ENCODE measurements at places on chromosomes 5 and 9.

DNA sequence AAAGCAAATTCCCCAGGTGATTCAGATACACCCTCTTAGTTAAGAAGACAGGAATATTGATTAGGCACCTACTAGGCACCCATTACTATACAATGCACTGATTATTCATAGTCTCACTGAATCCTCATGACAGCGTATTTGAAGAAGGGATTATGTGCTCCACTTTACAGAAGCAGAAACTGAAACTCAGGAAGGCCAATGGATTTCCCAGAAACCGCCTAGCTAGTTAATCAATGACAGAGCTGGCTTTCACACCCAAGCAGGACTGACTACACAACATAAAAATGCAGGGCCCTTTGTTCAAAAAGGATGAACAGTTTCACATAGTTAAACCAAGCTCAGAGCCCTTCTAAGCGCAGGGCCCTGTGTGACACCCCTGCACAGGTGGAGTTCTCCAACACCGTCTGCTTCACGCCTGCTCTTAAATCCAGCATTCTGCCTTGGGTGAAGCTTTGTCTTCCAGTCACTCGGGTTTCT lies 117.3 kb downstream of the TTLL11 start:
- no peak for DNase-seq

DNA sequence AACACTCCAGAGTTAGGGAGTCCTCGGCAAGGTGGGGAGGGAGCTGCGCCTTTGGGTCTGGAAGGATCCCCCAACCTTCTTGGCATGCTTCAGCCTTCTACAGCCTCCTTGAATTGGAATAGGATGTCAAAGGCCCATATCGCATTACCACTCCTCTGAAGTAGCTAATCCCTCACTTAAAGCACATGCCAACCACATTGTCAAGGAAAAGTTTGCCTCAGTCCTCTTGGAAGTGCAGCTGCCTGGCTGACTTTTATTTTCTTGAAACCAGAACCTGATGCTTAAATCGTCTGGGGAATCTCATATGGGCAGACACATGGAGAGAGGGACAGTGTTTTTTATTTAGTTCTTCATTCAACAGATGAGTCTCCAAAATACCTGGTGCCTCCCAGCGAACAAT lies 14.5 kb downstream of the CXCL14 start:
- no peak for DNase-seq

- DNase-seq, result no peak
These were observed 76.1 kb downstream of the RANBP17 start for GRCh38 chr5:170937914-170938313.

DNA sequence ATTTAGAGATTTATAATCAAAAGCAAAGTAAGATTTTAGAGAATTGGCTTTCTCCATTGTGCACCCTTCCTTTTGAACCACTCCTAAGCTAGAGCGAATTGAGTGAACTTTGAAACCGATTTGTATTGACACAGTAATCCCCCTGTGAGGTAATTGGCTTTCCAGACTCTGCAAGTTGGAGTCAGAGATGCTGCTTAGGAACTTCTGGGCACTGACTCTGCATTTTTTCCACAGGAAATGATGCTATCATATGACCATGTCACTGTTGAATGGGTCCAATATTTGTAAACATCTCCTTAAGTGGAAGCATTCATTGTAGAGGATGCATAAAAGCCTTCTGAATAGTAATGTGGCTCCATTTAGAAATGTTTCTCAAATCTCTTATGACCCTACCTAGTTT lies 394.4 kb upstream of the ZNF608 start:
- peak; percentile 97 for DNase-seq

DNA sequence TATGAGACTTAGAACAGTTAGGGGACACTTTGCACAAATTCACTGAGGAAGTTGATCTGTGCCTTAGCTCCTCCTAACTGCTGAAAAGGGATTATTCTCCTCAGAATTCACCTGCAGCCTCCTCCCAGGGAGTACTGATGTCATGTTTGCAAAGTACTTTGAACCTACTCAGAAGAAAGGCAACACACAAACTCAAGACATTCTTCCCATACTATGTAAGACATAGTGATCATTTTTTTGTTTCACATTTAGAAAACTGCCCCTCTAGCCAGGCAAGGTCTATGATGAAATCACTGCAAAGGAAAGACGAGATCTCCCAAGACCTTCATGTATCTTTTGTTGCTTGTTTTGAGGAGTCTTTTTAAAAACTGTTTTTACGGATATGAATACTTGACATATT lies 10.6 kb upstream of the VLDLR start:
- no peak for DNase-seq

GRCh38 chr5:73256012-73256411 lies 83.0 kb downstream of the TMEM174 start:
- DNase-seq, result no peak

DNA sequence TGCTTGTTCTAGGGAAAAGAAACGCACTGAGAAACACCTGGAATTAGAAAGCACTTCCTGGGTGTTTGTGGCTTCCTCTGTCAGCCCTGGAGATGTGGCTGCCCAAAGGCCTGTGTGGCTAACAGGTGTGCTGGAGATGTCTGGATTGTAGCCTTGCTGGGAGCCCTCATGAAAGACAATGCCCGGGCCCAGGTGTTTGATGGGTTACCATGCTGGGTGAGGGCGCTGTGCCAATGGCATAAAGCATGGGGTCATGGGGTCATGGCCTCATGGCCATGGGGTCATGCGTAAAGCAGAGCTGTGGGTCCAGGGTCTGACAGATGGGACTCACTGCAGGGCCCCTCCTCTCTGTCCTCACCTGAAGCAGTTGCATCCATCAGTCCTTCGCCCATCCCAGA lies 21.6 kb downstream of the ANKRD33B start:
- no peak for DNase-seq

DNA sequence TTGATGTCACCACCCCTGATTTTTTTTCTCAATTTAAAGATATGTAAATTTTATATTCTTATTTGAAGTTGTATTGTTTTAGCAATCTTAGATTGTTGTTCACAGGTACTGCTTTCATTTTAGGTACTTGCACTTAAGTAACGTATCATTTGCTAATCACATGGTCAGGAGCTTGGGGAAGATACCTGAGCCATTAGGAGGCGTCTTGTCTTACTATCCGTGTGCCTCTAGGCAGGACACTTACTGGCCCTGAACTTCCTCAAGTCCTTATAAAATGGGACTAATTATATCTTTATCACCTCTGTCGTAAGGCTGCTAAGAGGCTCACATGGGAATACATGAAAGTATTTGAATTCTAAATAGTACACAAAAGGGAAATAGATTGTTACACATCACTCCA lies 18.5 kb downstream of the ZSWIM6 start:
- no peak for DNase-seq

DNA sequence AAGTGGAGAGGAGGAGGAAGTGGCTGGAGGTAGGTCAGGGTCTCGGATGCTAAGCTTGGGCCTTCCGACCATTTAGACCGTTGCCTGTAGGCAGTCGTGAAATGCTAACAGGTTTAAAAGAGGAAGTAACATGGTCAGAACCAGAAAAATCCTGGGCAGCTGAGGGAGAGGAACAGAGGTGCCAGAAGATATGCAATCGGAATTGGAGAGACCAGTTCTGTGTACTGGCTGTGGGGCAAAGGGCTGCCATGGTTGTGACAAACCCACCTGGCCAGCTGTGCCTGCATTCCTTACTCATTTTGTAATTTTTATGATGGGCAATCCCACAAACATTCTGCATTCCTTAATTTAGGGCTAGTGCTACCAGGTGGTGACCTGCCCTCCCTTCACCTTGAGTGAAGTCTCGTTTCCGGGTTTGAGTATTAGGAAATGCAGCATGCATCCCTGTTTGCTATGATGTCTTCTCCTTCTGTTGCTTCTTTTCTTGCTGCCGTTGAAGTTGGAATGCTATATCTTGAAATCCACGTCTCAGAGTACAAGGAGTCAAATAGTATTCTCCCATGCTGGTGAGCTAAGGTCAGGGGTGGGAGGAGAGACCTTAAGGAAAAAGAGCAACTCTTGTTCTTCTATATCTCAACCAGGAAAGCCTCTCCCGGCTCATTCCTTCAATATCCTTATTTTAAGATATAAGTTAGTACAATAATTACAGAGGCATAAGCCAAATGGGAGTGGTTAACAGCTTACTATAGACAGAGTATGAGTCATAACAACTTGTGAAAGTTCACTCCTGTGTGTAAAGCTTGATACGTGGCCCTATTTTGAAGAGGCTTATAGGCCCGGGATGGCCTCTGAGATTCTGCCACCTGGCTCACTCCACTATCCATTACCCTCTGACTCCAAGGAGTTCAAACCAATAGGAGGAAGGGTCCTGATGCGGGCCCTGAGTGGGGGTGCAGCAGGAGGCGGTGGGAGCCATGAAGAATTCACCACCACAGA lies 37.0 kb downstream of the B4GALT1 start:
- DNase-seq, result no peak

DNA sequence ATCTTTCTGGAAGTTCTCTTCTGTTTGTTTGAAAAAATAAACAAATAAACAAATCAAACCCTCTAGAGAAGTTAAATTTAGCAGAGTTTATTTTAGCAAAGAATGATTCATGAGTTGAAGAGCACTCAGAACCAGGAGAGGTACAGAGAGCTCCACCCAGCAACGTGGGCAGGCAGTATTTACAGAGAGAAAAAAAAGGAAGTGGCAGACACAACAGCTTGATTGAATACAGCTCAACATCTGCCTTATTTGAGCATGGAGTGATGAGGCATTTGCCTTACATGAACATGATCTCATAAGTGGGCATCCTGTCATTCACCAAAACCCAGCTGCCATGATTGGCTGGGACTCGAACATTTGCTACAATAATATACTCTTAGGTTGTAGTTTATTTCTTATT lies 381.6 kb upstream of the ADAMTS16 start:
- DNase-seq, result no peak

DNA sequence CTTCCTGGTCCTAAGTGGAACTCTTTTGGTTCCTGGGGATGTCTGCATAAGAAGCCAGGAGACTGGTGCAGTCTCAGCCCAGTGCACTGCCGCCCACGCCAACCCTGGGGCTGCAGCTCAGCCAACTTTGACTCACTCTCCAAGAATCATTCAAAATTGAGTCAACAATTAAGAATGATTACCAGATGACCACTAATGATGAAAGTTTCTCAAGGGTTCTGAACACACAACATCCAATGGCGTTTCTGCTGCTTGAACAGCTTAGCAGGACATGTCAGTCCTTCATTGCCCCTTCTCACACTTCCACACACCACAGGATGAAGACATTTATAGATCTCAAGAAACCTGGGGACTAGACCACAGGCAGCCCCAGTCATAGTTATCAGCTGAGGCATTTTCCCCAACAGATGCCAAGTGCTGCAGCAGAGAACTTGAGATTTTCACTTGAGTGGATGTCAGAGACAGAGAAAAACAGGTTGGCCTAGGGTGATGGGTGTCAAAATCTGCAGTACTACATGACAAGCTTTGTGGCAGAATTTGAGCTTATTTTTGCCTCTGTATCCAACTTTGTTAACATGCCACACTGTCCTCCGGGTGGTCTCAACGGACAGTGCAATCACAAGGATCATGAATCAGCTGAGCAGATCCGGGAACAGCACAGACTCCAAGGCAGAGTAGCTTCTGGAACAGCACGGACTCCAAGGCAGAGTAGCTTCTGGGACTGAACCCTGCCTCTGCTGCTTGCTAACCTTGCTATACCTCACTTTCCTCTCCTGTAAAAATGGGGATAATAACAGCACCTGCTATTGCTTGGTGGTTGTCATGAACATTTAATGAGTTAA lies 356.1 kb downstream of the SPOCK1 start:
- DNase-seq, result peak; percentile 82

- DNase-seq, result no peak
These were observed 27.0 kb upstream of the IFNB1 start for GRCh38 chr9:21104787-21105186.

DNA sequence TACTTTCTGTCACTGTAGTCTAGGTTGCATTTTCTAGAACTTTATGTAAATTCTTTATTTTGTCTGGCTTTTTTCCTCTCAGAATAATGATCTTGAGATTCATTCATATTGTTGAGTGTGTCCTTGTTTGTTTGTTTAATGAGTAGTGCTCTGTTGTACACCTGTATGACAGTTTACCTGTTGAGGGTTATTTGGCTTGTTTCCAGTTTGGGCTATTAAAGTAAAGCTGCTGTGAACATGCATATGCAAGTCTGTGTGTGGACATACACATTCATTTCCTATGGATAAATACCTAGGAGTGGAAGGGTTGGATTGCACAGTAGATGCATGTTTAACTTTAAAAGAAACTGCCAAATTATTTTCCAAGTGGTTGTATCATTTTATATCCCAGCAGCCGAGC lies 30.4 kb downstream of the MVB12B start:
- DNase-seq, result no peak

DNA sequence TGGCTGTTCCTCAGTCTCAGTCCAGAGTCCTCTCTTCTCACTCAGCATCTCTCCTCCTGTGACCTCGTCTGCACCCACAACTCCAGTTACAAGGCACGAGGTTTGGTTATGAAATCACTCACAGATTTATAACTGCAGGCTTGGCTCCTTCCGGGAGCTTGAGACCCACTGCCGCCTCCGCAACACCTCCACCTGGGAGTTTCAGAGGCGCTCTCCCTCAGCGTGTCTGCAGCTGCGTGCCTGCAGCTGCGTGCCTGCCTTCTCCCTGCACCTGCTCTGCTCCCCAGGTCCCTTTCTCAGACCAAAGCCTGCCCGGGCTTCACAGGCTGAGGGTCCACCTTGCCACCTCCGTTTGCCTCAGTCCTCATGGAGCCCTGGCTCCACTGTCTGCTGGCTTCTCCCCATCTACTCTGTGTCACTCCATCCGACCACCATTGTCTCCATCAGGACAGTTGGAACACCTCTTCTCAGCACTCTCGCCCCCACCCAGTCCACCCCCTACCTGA lies 51.5 kb downstream of the HRH2 start:
- DNase-seq, result no peak

- DNase-seq, result no peak
These were observed 289.2 kb upstream of the PCSK5 start for GRCh38 chr9:75601280-75601679.

DNA sequence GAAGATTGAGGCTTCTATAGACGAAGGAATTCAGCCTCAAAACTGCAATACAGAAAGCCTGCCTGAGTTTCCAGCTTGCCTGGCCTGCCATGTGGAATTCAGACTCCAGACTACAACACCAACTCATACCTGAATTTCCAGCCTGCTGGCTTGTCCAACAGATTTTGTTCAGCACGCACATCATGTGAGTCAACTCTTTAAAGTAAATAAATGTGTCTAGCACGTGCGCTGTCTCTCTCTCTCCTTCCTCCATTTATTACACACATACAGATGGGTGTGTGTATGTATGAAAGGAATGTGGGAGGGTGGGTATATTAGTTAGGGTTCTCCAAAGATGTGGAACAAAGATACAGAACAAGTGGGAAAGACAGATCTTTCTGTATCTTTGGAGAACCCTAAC lies 82.4 kb upstream of the TAS2R1 start:
- DNase-seq, result peak; percentile 58

- peak; percentile 20 for DNase-seq
These were observed 86.0 kb upstream of the SLC30A5 start for GRCh38 chr5:69007726-69008368.
